SW 1271 (cell line): ENCODE measurements at places on chromosomes 13 and 19.

DNA sequence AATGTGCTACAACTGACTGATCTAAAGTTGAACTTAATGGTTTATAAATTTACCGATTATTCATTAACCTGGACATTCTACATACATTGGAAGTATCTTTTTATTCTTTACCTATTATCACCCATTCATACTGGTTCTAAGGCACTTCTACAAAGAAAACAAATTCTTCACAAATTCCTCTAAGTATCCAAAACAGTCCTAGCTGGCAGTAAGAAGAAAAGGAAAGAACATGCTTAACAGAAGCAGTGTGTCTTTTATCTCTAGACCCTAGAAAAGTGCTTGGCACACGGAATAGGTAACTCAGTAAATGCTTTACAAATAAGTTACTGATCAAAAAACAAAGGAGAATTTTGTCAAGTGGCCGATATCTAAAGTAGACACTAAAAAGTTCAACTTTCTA lies 32.8 kb downstream of the TSC22D1 start:
- DNase-seq: no peak

DNA sequence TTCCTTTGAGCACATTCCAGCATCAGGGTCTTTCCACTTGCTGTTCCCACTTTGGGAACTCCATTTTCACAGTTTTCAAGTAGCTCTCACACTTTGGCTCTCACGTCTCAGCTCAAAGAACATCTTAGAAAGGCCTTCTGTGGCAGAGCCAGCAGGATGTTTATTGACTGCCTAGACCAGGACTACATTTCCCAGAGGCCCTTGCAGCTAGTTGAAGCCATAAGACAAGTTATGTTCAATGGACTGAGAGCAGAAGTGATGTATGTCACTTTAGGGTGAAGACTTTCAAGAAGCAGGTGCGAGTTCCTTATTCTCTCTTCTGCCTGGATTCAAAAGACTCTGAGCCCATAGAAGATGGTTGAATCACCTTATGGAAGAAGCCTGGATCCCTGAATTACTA lies 4.3 kb upstream of the HAUS5 start:
- no peak for DNase-seq

DNA sequence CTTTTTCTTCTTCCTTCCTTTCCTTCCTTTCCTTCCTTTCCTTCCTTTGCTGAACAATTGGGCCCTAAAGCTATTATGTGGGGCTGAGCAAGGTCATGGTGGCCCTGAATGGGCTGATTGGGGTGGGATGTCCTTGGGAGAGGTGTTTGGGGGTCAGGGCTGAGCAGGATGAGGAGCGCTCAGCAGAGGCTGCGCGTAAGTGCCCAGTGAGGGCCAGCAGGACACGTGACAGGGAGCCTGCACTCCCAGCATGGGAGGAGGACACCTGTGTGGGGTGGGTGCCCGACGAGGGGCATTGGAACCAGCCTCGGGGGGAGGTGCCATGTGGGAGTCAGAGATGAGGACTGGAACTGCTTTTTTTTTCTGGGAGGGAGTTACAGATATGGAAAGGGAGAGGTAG lies 5.4 kb upstream of the LGALS7 start:
- no peak for DNase-seq

- DNase-seq: no peak
Measured at GRCh38 chr13:24173795-24174194, 13.3 kb downstream of the SPATA13 start.

DNA sequence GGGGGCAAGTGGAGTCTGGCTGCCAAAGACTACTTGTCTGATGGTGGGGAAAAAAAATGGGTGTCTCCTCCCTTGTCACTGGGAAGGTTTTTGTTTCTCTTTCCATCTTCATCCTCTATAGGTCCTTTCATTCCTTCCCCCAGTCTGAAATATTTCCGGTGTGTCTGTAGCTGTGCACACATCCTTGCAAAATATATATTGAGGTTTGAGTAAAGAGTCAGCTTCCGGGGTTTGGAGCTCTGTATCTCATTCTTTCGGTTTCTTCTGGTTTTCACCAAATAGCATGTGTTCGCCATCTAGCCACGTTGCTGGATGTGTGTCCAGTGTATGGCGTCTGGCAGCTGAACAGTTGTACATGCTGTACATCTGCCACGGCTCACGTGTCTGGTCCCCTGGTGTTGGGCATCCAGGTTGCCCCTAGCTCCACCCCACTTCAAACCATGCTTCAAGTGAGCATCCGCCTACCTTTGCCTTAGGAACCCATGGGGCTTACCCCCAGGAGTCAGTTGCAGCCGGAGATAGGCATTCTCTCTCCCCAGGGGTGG lies 142.2 kb downstream of the SIPA1L3 start:
- no peak for DNase-seq

DNA sequence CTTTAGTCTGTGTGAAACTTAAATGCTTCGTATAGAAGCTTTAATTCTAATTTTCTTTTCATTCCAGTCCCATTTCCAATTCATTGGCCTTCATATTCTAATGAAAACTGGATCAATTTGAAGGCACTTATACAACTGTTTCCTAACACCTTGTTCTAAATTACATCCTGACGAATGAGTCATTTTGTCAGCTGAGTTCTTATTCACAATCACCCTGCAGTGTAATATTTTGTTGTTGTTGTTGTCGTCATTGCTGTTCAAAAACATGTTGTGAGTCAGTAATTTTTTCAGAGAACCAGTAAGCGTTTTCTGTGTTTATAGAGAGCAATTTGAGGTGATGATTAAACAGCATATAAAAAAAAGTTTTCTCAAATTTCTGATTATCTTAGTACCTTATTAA lies 290.0 kb downstream of the PCDH9 start:
- DNase-seq: no peak

DNA sequence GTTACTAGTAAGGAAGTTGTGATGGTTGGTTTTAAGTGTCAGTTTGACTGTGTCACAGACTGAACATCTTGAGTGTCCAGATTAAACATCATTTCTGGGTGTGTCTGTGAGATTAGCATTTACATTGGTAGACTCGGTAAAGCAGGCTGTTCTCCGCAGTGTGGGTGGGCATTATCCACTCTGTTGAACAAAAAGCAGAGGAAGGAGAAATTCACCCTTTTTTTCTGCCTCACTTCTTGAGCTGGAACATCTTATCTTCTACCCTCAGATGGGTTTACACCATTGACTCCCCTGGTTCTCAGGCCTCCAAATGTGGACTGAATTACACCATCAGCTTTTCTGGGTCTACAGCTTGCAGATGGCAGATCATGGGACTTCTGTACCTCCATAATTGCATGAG lies 63.7 kb upstream of the ZDHHC20 start:
- no peak for DNase-seq

DNA sequence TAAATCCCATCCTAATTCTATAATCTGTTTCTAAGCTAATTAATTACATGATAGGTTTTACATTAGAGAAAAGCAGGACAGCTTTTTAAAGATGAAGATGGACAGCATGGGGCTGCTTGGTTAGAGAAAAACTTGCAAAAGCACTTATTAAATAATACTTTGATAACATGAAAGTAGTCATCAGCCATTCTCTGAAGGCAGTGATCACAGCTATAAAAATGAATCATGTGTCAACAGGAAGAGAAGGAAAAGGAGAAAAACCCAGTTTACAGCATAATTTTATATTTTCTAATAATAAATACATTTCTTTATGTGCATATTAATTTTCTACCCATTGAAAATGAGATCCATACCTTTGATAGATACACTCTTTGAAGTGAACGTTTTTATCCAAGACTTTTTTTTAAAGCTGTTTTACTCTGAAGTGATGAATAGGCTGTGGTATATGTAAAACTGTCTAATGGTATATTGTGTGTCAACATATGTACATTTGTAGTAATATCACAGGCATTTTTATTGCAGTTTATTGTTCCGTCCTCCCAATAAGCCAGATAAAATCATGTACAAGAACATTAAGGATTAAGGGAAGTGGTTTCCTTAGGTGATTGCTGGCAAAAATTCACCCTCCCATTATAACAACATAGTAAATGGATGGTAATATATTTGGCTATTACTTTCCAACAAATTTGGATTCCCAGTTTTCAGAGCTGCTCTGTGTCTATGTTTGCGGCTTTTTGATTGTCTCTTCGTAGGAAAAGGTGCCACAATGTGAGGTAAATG lies 1.3 kb upstream of the KLF5 start:
- no peak for DNase-seq

- no peak for DNase-seq
Measured at GRCh38 chr13:90154311-90154960, 1193.1 kb upstream of the MIR17HG start.

DNA sequence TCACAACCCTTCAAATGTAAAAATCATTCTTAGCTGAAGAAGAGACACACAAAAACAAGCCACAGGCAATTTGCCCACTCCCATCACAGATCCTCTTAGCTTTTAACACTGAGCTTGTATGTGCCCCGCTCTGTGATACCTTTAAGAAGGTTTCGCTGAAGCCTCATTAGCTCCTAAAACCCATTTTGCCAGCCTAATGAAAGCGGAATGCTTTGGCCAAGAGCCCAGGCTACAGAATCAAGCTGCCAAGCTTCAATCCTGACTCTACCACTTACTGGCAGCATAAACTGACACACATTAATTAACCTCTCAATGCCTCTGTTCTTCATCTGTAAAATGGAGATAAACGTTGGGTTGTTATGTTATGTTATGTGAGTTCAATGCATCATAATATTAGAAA lies 10.5 kb downstream of the ZNF112 start:
- DNase-seq: no peak

- no peak for DNase-seq
Measured at GRCh38 chr13:29756506-29756905, 93.9 kb downstream of the UBL3 start.

DNA sequence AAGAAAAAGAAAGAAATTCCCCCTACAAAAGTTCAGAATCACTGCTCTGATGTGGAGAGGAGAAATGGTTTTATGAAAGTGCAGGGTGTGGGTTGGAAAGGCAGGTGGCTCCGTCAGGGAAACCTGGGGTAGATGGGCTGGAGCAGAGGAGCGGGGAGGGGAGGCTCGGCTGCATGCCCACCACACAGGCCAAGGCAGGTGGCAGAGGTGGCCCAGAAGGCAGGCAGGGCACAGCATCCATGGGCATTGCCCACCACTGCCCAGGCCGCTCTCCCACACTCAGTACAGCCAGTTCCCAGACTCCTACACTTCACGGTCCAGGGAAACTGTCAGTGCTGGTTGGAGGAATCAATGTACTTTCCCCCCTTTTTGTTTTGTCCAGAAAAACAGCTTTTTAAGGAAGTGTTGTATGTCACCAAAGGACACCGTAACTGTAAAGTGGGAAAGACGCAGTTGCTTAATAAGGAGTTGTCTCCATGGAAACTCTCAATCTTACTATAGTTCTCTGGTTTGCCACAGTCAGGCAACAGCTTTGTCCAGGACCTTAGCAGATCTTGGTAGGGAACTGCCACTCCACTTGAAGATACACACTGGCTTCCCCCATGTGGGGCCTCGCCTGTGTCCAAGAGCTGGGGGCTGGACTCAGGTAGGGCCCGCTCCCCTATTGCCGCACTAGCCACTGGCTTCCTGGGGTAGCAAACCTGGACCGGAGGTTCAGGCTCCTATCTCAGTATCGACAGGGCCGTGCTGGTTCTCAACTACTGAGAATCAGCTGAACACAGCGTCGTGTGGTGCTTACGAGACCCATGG lies 82.9 kb downstream of the RAB20 start:
- no peak for DNase-seq

- no peak for DNase-seq
Measured at GRCh38 chr13:55234311-55234710, 1906.4 kb upstream of the PRR20A start.

- DNase-seq: no peak
Measured at GRCh38 chr19:16260812-16261161, 63.1 kb downstream of the AP1M1 start.

GRCh38 chr13:93534181-93534700 lies 307.6 kb downstream of the GPC6 start:
- DNase-seq: no peak

- DNase-seq: no peak
Measured at GRCh38 chr13:45143346-45143751, 23.0 kb downstream of the GTF2F2 start.

DNA sequence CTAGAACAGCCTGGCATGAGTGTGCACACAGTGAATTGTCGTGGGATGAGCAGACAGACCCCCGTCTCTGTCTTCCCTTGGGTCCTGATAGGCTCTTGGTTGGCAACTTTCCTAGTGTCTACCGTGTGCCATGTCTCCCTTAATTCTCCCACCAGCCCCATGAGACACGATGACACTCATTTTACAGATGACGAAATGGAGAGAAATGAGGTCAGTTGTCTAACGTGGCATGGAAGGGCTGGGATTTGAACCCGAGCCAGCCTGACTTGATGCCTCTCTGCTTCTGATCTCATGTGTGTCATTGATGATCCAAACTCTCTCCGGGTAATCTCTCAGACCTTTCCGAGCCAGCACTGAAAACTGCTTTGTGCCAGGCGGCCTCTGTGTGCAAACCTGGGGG lies 8.4 kb upstream of the KLK14 start:
- DNase-seq: no peak

DNA sequence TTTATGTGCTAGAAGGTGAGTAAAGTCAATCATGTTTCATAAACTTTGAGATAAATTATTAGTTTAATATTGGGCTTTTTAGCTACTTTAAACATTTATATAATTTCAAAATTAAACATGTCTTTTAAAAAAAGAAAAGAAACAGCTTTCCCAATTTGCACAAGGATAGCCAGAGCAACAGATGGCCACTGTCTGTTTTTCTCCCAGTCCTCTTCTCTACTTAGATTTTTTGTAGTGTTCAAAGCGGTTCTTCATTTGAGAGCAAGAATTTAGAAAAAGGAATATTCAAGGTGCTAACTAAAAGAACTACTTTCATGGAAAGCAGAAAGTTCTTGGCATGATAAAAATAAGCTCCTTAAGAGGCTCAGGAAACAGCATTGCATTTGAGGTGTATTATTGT lies 128.3 kb upstream of the MIR17HG start:
- DNase-seq: no peak

GRCh38 chr13:48578516-48579164 lies 45.8 kb upstream of the RCBTB2 start:
- no peak for DNase-seq

DNA sequence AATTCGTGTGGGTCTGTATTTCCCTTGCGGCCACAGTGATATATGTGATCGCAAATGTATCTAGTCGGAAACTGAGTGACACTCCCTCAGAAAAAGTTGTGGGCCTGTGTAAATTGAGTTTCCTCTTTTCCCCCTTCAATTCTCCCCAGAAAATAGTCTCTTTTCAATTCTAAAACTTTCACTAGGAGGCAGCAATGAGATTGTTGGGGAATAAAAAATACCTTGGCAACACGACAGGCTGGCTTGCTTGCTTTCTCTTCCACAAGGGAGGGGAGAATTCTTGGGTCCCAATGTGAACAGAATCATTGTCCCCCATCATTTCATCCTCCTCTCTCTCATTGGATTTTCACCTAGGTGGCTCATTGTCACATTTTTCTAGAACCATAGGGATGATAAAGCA lies 3.7 kb upstream of the SOX21 start:
- no peak for DNase-seq
